ENCODE measurements at places on chromosomes 12 and 14. TPM values are rescaled to one million over a fixed set of nuclear protein-coding genes. Genes with fewer than 3 reads are reported as not detected.

DNA sequence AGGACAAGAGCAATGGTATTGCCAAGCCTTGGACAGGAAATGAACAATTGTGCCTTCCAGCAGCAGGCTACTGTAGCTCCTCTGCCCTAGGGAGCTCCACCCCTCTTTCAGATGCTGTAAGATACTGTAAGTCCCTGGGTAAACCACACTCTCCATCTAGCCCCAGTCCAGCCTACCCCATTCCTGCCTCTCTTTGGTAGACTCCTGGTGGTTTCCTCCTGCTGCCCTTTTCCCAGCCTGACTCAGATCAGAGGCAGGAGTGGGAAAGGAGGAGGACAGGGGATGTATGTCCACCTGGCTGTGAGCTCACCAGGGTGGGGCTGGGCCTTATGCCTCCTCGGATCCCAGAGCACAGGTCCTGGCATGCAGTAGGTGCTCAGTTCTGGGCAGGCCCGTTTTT, 174.6 kb downstream of the ESRRB start:
- DNase-seq = peak; percentile 74

DNA sequence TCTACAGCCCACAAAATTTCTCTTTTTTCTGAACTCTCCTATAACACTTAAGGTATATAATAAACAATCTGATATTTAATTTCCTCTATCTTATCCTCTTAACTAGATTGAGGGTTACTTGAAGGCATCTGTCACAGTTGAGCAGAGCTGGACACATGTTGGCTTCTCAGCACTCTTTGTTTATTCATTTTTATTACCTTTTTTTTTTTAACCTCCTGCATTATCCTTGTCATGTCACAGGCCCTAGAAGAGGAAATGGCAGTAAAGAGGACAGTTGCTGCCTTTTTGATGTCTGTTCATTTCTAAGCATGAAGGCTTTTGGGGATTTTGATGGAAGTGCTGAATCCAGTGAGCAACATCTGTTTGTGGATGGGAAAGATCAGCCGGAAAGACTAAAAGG, 32.5 kb upstream of the EVL start:
- DNase-seq = no peak

GRCh38 chr14:55316564-55316963, 45.3 kb downstream of the FBXO34 start:
- DNase-seq = no peak

GRCh38 chr12:52427083-52427482, 7.1 kb downstream of the KRT75 start:
- no peak for DNase-seq

DNA sequence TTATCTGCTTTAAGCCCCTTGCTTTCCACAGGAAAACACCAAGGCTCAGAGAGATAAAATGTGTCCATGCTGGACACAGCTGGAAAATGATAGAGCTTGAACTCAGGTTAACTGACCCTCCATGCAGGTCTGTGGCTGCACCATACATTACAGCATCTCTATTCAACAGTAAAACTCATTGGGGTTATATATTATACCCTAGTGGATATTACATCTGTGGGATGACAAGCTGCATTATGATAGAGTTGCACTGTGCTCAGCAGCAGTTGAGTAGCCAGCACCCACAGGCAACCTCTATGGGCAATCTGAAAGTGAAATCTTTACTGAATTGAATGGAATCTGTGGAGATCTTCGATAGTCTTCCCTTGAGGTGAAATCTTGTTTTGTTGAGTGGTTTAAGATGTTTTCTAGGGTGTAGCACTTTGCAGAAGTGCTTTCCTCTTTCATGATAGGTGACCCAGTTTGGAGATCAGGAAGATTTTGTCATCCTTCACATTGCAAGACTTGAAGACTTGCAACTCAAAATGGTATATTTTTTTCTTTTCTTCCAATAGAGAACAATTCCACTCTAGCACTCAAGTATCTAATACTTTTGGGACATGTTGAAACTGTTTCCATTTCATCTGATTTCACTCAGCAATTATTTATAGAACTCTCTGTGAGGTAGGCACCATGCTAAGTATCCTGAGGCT, 389.2 kb downstream of the RAD51B start:
- no peak for DNase-seq

DNA sequence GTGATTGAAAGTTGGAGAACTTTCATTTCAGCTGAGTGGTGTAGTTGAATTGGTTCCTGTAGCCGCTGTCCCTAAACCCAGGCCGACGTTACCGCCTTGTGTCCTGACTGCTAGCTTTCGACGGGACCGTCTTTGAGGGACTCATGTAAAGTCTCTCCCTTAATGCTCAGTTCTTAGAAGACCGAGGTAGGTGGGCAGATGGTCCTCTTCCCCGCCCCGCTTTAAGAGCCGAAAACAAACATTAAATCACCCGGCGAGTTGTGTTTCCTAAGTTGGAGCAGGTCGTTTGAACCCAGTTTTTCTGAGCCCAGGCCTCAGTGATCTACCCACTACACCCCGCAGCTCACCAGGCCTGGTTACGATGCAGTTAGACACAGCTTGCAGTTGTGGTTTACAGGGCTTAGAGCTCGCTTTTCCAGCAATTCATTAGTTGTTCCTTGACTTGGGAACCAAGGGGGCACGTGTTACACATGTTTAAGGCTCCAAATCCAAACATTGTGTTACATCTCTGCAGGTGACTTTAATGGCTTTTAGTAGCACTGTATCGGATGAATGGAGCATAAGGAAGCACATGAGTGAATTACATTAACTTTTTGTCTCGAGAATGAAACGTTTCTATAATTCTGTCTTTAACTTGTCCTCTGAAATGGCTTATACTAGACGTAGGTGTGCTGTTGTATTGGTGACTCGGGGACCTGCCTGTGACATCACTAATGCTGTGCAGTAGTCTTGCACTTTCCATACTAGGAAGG, 790 bp downstream of the NEDD1 start:
- DNase-seq = no peak

IKZF4 gene
- 0.39 TPM for total RNA-seq

GRCh38 chr12:5262450-5262849, 169.5 kb upstream of the NTF3 start:
- no peak for DNase-seq

GRCh38 chr14:46352844-46353243, 298.7 kb downstream of the RPL10L start:
- no peak for DNase-seq

GRCh38 chr12:617304-617915, 45.8 kb downstream of the NINJ2 start:
- no peak for DNase-seq
